ENCODE measurements at places on chromosomes 5 and 9. TPM values are rescaled to one million over a fixed set of nuclear protein-coding genes. Genes with fewer than 3 reads are reported as not detected.

SH3GL2 gene
- total RNA-seq = not detected

CCT5 gene
- 97.0 TPM for total RNA-seq

PDGFRB gene
- 394 TPM for total RNA-seq

BTNL9 gene
- total RNA-seq = 13.4 TPM

SV2C gene
- not detected for total RNA-seq

TMC1 gene
- 0.69 TPM for total RNA-seq

EPB41L4A gene
- 13.0 TPM for total RNA-seq

PAEP gene
- not detected for total RNA-seq

RGS7BP gene
- total RNA-seq = 11.7 TPM

LRRC70 gene
- 5.4 TPM for total RNA-seq

TNFSF15 gene
- total RNA-seq = 0.52 TPM

DNA sequence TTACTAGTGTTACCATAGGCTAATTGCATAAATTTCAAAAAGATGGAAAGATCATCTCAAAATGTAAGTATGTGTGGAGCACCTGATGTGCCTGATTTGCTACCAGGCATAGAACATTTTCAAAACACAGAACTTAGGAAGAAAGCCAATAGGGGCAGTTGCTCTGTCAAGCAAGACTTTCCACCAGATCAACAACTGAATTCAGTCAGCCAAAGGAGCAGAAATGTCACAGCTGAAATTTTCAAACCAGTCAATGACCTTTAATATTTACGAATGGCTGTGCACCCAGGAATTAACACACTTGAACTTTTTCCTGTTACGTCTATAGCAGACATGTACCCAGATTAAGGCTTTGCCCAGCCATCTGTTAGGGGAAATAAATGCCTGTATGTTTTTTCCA is 452.8 kb upstream of the PTGER4 start:
- DNase-seq = no peak

GRCh38 chr5:154371687-154372086 is 74.1 kb upstream of the SAP30L start:
- no peak for DNase-seq

DNA sequence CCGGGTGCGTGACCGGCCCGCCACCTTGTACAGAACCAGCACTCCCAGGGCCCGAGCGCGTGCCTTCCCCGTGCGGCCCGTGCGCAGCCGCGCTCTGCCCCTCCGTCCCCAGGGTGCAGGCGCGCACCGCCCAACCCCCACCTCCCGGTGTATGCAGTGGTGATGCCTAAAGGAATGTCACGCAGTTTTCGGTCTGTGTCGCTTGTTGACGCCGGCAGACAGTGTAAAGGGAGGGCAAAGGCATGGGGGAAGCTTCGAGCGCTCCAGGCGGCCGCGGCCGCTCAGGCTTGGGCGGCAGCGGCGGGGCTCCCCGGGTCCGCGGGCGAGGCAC is 1.3 kb downstream of the LRRC26 start:
- no peak for DNase-seq

DNA sequence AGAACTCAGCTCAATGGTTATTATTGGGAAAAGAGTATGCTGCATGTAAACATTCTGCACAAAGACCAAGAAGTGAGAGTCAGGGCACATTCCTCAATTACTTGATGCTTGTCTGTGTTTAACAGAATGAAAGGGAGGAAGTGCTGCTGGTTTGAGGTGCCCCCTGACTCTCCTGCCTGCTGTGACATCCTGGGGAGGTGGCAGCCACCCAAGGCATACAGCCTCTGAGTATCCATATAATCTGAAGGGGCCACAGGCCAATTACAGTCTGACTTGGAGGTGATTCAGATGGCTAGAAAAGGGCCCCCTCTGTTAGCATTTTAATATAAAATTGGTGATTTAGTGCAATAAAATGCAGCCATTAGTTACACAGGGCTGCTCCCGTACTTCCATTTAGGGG is 313.8 kb downstream of the ASTN2 start:
- no peak for DNase-seq

DNA sequence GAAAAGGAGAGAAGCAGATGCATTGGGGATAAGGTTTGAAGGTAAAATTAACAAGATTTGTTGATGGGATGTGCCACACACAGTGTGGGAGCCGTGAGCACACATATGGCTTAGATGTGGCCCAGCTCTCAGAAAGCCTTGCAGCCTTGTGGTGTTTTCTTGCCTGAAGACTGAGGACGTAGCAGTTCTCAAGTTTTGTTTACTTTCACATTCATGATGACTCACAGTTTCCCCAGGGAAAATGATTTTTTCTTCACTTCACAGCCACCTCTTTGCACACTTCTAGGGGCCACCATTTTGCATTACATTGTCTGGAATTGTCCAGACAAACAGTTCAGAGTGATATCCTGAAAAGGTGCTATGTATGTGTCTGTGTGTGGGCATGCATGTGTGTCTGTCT is 126.2 kb downstream of the BASP1 start:
- DNase-seq = no peak

DNA sequence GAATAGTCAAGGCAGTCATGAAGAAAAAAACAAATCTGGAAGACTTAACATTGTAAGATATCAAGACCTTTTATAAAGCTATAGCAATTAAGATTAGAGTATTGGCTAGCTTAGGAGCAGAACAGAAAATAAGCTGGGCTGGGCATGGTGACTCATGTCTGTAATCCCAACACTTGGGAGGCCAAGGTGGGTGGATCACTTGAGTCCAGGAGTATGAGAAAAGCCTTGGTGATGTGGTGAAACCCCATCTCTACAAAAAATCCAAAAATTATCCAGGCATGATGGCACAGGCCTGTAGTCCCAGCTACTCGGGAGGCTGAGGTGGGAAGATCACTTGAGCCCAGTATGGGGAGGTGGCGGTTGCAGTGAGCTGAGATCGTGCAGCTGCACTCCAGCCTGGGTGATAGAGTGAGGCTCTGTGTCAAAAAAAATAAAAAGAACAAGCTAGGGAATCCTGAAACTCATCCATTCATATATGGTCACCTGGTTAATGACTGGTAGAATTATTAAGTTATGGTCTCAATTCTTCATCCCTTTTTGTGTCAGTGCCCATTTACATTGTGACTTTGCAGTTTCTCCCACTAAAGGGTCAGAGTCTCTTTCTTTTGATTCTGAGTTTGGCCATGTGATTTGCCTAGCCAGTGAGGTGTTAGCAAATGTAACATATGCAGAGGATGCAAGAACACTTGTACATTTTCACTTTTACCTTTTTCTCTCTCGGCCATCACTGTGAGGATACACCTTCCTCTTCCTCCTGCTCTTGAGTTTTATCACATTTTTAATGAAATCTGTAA is 144.6 kb upstream of the SGCD start:
- no peak for DNase-seq

DNA sequence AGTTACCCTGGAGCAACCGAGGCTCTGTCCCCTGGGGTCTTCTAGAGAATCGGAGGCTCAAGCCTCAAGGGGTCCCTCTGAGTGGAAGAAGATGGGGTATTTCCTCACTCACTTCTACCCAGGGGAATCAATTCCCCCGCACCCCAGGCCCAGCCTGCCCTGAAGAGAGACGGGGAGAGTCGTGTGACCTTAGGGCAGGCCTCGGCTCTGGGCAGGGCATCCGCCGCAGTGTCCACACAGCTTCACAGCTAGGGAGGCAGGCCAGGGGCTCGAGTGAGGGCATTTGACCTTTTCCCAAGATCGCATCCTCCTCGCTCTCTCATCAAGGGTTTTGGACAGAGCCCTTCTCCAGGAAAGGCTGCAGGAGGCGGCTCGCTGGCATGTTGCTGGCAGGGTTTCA is 57.9 kb upstream of the CNOT6 start:
- DNase-seq = no peak

DNA sequence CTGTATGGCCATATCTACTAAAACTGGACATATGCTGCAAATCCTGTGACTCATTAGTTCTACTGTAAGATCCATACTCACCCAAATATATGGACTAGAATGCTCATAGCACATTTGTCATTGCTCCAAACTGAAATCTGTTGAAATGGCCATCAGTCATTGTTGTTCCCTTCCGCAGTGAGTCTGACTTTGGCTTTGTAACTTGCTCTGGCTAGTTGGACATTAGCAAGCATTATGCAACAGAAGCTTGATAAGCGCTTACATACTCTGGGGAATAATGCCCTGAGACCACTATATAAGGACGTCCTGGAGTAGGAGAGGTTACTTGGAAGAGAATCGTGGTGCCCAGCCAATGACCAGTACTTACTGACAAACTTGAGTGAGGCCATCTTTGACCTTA is 9.0 kb downstream of the KIAA1958 start:
- DNase-seq = no peak

GRCh38 chr5:138037271-138037670 is 4.4 kb upstream of the FAM13B start:
- DNase-seq = no peak

DNA sequence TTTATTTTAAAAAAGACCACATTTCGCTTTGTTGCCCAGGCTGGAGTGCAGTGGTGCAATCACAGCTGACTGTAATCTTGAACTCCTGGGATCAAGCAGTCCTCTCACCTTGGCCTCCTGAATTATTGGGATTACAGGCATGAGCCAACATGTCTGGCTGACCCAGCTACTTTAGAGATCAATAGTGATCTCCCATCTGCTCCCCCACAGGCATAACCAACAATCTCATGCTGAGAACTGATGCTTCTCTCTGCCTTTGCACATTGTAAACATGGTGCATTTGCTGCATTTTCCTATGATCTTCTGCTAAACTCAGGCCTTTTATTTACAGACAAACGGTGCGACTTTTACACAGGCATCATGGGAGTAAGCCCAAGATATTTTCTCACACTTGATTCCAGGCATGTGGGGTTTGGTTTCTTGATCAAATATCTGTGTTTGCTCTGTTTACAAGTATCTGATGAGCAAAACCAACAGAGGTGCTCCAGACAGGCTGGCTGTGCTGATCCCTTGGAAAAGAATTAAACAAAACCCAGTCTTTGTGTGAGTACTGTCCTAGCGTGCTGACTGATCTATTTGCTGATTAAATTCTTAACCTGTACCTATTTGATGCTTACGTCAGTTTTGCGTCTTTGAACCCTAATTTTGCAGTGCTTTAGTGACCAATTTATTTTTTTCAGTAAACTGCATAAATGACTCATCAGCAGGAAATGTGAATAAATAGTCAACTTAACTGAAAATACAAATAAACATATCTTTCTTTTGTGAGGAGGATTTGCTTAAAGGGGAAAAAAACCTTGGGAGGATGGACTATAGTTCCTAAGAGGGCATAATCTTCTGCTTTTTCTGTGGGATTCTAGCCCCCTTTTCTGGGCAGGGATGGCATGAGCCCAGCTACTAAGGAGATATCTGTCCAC is 191.7 kb upstream of the NR3C1 start:
- DNase-seq = no peak

DNA sequence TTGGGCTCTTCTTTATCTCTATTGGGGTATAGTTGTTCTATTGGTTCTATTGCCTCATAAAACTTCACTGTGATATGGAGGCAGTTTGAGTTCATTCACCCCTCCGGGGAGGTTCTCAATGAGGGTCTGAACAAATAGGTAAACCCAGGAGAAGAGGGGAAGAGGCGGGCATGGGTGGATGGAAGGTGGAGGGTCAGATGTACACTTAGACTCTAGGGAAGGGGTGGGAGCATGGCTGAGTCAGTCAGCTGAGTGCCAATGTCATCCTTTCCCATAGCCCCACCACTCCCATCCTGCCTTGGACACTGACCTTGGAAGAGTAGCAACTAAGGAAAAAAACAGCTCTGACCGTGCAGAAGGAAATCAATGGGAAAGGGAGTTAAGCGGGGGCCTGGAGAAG is 9.9 kb upstream of the FABP6 start:
- no peak for DNase-seq

DNA sequence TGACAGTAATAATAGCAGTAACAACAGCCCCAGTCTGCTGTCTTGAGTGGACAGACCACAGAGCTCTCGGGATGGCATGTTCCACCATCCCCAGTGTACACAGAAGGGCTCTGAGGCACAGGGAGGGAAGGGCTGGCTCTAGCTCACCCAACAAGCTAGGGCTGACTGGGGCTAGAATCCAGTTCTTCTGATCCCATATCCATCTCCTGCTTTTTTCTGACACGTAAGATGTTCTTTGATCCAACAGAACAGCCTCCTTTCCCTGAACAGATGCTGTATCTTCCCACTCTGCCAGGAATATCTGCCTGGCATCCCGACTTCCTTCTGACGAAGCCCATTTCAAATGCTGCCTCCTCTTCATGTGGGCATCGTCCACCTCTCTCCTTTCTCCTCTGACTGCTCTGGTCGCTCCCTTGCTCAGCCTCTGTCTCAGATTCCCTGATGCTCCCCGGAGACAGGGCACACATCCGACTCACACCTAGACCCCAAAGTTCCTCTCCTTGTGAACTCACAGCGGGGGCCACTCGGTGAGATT is 43.6 kb upstream of the CLK4 start:
- no peak for DNase-seq

DNA sequence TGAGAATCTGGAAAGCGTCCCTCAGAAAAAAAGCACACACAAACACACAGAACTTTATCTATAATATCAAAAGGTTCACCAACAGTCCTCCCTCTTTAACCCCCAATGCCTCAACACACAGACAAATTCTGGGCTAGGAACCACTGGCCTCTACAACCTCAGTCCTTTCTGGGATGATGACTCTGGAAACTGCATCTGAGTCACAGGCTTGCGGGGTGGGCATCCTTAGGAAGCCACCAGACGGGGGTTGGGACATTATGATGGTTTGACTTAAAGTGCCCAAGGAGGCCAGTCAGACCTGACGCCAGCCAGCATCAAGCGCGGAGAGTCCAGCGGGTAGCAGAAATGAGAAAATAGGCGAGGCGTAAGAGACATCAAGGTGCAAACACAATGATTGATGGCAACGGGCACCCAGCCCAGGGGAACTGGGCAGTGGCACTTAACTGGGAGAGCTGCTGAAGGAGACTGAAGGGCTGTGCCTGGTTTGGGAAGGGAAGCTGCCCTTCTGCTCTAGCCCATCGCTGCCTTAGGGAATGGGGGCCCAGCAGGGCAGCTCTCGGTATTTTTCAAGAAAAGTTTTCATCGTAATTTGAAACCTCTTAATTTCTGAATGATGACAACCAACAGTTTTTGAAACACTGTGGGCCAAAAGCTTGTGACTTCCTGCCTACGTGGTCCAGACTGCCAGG is 20.7 kb downstream of the SPRY4 start:
- DNase-seq = no peak

GRCh38 chr5:60583616-60584015 is 116.3 kb downstream of the DEPDC1B start:
- no peak for DNase-seq

- DNase-seq = no peak
Measured at GRCh38 chr5:107104040-107104995, 566.4 kb downstream of the EFNA5 start.

- no peak for DNase-seq
Measured at GRCh38 chr5:151002250-151002649, 18.1 kb upstream of the GPX3 start.

DNA sequence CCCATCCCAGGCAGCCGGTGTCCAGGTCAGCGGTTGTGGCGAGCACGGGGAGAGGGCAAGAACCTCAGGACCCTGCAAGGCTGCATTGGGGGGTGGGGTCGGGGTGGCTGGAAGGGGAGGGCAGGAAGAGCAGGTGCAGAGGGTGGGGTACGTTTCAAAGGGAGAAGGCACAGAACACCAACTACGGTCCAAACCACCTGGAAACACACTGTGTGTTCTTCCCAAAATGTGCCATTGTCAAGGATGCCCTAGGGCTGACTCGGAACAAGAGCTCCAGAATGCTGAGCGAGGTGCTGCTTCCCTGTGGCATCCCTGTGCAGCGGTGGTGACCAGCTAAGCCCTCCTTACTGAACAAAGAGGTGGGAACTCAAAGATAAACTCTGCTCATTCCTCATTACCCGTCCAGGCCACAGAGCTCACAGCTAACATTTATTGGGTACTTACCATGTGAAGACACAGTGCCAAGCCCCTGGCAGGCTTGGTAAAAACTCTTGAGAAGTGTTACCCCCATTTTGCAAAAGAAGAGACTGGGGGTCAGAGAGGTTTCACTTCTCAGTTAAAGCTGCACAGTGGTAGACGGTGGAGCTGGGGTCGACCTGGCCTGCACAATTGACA is 153.8 kb downstream of the COL23A1 start:
- no peak for DNase-seq

Data from posterior vena cava (tissue), 2 donors.